ENCODE measurements at places on chromosomes 16 and 17. TPM values are rescaled to one million over a fixed set of nuclear protein-coding genes. Genes with fewer than 3 reads are reported as not detected.
A peak's percentile ranks its signal among the peaks of the same experiment; 100 is the strongest.

GRCh38 chr17:7809086-7809790 is 24.8 kb upstream of the KDM6B start:
- peaks cover 3% of the 10 kb centered on the region for H3K27me3 ChIP-seq
- no peak overlapping the region for H3K4me3 ChIP-seq
- H3K4me1 ChIP-seq: no peaks in the 10 kb centered on the region
- H3K27ac ChIP-seq: no peak overlapping the region

DNA sequence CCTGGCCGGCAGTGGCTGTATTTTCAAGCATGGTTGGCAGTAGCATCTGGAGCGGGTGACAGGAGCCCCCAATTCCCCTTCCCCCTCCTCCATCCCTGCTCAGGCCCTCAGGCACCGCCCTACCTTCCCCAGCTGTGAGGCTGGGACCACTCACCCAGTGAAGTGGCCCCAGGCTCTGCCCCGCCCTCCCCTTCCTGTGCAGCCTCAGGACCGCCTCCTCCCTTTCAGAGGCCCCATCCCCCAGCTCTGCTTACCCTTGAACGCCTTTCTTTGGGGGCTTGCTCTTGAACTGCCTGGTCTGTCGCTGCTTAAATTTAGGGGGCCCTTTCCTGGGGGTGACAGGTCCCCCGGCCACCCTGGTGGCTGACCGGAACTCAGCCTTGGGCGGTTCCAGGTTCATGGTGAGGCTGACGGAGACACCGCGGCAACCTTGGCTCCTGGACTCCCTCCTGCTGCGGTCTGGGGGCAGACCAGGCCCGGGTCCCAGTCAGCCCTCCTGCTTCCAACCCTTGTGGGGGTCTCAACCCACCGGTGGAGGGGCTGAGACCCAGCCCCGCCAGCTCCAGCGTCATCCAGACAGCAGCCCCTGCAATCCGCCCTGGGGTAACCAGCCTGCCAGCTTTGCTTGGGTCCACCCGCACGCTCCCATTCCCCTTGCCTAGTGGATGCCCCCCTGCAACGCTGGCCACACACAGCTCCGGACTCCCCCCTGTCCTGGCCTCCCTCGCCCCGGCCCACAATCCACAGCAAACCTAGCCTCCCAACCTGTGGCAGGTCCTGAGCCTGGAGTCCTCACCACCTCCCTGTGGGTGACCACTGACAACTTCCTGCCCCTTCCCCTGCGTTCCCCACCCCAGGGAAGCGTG is 3.2 kb downstream of the PDE6G start:
- peaks cover 19% of the 10 kb centered on the region for H3K4me1 ChIP-seq
- H3K27ac ChIP-seq: no peak overlapping the region
- H3K4me3 ChIP-seq: no peak overlapping the region

DNA sequence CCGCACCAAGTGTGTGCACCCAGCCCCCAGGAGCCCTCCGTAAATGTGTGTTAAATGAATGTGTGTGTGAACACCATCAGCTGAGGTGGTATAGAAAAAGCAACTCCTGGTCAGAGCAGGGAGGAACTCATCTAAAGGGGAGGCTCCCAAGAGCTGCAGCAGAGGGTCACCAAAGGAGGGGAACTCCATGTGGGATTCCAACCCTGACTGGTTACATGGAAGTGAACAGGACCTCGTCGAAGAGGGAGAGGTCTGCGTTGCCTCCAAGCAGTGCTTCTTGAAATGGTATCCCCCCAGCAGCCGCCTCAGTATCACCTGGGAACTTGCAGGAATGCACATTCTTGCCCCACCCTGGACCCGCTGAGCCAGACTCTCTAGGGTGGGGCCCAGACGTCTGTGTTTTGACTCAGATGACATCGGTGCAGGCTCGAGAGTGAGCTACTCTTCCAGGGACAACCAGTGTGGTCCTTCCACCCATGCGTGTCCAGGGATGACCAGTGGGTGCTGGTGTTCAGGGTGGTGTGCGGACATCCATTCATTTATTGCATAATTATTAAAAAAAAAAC is 30.8 kb downstream of the ADCY9 start:
- no peak overlapping the region for H3K4me3 ChIP-seq
- no peak for DNase-seq
- no peaks in the 10 kb centered on the region for H3K27me3 ChIP-seq
- H3K27ac ChIP-seq: no peak overlapping the region
- peaks cover 32% of the 10 kb centered on the region for H3K4me1 ChIP-seq

- H3K27me3 ChIP-seq: no peaks in the 10 kb centered on the region
- peak; percentile 86 for DNase-seq
- H3K4me1 ChIP-seq: peaks cover 5% of the 10 kb centered on the region
- H3K4me3 ChIP-seq: no peak within 1 kb of the TSS
- no peaks in the 10 kb centered on the region for H3K36me3 ChIP-seq
Observed at GRCh38 chr17:35063514-35064223, at the start of gene RFFL. Gene RFFL, minus strand, starts transcription at chr17:35063707. Its CDS starts 37,154 bp downstream, at chr17:35026553.

GRCh38 chr17:35936063-35936462 is 5.5 kb upstream of the RDM1 start:
- no peaks in the 10 kb centered on the region for H3K36me3 ChIP-seq
- H3K27ac ChIP-seq: no peak overlapping the region
- no peak for DNase-seq
- peaks cover 12% of the 10 kb centered on the region for H3K4me1 ChIP-seq

DNA sequence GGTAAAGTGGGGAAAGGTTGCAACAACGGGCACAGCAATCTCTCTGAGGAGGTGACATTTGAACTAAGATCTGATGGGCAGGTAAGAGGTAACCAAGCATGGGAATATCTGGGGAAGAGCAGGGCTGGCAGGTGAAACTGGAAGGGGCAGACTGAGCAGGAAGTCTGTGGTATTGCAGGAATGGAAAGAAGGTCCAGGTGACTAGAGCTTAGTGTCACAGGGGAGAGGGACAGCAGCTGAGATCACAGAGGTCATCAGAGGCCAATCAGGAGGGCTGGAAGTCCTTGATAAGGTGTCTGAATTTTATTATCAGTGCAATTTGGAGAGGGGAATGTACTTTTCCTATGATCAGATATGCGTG is 73.3 kb upstream of the DHX40 start:
- DNase-seq: no peak
- H3K36me3 ChIP-seq: no peaks in the 10 kb centered on the region
- no peaks in the 10 kb centered on the region for H3K27me3 ChIP-seq
- H3K27ac ChIP-seq: no peak overlapping the region
- no peak overlapping the region for H3K4me3 ChIP-seq

GRCh38 chr16:27892879-27893278 is 170.6 kb downstream of the GSG1L start:
- no peak overlapping the region for H3K4me3 ChIP-seq
- H3K27ac ChIP-seq: no peak overlapping the region
- peaks cover 2% of the 10 kb centered on the region for H3K27me3 ChIP-seq
- no peaks in the 10 kb centered on the region for H3K36me3 ChIP-seq
- H3K4me1 ChIP-seq: no peaks in the 10 kb centered on the region

DNA sequence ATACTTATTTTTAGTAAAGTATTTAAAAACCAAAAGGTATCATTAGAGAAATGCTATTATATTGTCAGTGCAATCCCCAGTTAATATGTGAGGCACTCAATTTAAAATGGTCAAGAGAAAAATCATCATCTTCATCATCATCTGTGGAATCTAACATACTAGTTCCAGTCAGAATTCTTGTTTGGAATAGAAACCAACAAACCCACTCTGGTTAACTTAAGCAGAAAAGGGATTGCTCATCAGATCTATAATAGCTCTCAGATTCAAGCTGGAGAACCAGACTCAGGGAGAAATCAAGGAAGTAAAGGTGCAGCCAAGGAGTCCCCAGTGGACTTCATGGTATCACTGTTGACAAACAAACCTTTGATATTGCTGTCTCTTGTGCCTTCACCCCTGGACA is 43.7 kb upstream of the KCNJ16 start:
- H3K36me3 ChIP-seq: no peaks in the 10 kb centered on the region
- H3K4me3 ChIP-seq: no peak overlapping the region
- DNase-seq: no peak
- H3K4me1 ChIP-seq: peaks cover 15% of the 10 kb centered on the region
- H3K27me3 ChIP-seq: no peaks in the 10 kb centered on the region

- no peaks in the 10 kb centered on the region for H3K4me1 ChIP-seq
- H3K36me3 ChIP-seq: no peaks in the 10 kb centered on the region
- peaks cover 2% of the 10 kb centered on the region for H3K27me3 ChIP-seq
Observed at GRCh38 chr16:49340466-49340865, 33.1 kb upstream of the C16orf78 start.

GRCh38 chr17:72421128-72422092 is 300.6 kb downstream of the SOX9 start:
- H3K4me3 ChIP-seq: no peak overlapping the region
- peak; percentile 67 for DNase-seq
- peaks cover 30% of the 10 kb centered on the region for H3K4me1 ChIP-seq
- peak overlapping the region; percentile 7 for H3K27ac ChIP-seq

GRCh38 chr16:67257486-67258160 is 8.8 kb downstream of the SLC9A5 start:
- DNase-seq: no peak
- no peaks in the 10 kb centered on the region for H3K27me3 ChIP-seq
- peaks cover 9% of the 10 kb centered on the region for H3K4me1 ChIP-seq
- no peak overlapping the region for H3K27ac ChIP-seq
- H3K4me3 ChIP-seq: no peak overlapping the region
- H3K36me3 ChIP-seq: no peaks in the 10 kb centered on the region

GRCh38 chr16:53334581-53334980 is 99.7 kb upstream of the RBL2 start:
- H3K4me1 ChIP-seq: no peaks in the 10 kb centered on the region
- no peak for DNase-seq
- H3K4me3 ChIP-seq: no peak overlapping the region
- H3K36me3 ChIP-seq: no peaks in the 10 kb centered on the region
- H3K27ac ChIP-seq: no peak overlapping the region

- peaks cover 5% of the 10 kb centered on the region for H3K4me1 ChIP-seq
- H3K4me3 ChIP-seq: no peak overlapping the region
Observed at GRCh38 chr16:27165576-27165975, 37.8 kb upstream of the KDM8 start.

DNA sequence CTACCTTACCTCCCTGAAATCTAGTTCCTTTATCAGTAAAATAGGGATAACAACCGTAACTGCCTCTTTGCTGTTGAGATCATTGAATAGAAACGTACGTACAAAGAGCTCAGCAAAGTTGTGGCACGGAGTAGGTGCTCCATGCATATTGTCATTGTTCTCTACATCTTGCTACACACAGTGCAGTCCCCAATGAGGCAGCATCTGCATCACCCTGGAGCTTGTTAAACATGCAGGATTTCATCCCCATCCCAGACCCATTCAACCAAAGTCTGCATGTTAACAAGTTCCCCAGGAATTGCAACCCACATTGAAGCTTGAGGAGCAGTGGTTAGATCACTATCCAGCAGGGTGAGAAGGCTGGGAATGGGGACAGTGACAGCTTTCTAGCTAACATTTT is 33.7 kb upstream of the CCL2 start:
- H3K36me3 ChIP-seq: no peaks in the 10 kb centered on the region
- H3K4me1 ChIP-seq: peaks cover 2% of the 10 kb centered on the region
- no peak overlapping the region for H3K4me3 ChIP-seq
- no peaks in the 10 kb centered on the region for H3K27me3 ChIP-seq
- no peak overlapping the region for H3K27ac ChIP-seq

DNA sequence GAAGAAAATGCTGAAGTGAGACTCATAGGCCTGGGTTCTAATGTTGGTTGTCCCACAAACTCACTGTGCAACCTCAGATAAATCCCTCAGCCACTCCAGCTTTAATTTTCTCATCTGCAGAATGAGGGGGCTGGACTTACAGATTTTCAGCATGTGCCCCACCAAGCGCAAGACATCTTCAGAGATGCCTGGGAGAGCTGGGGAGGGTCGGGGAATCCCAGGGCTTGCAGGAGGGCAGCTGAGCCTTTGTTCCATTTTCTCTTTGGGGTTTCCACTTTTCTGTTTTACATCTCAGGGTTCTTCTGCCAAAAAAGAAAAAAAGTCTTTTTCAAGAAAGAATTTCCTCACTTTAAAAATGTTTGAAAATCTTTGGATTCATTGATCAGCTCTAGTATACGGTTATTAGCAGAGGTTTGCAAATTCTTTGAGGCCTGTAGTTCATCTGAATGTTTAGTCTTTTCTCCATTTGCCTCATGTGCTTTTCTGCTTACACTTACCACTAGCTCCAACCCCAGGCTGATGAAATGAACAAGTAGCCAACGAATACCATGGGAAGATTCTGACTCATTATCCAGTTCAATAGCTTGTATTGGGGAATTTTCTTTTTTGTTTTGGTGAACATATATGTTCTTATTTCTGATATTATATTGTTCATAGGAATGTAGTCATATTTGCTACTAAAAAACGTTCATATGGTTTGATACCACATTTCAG is 56.4 kb downstream of the CHD9 start:
- H3K4me1 ChIP-seq: peaks cover 3% of the 10 kb centered on the region
- no peak for DNase-seq
- H3K36me3 ChIP-seq: no peaks in the 10 kb centered on the region
- no peak overlapping the region for H3K27ac ChIP-seq
- no peaks in the 10 kb centered on the region for H3K27me3 ChIP-seq

- no peak overlapping the region for H3K27ac ChIP-seq
- no peaks in the 10 kb centered on the region for H3K36me3 ChIP-seq
- H3K4me3 ChIP-seq: no peak overlapping the region
- H3K4me1 ChIP-seq: peaks cover 6% of the 10 kb centered on the region
- DNase-seq: no peak
- H3K27me3 ChIP-seq: peaks cover 34% of the 10 kb centered on the region
Observed at GRCh38 chr17:79626156-79626890, 15.5 kb upstream of the RBFOX3 start.

- peaks cover 8% of the 10 kb centered on the region for H3K36me3 ChIP-seq
- peaks cover 8% of the 10 kb centered on the region for H3K4me1 ChIP-seq
- no peaks in the 10 kb centered on the region for H3K27me3 ChIP-seq
- no peak for DNase-seq
Observed at GRCh38 chr17:75069783-75070182, 18.0 kb upstream of the SLC16A5 start.

DNA sequence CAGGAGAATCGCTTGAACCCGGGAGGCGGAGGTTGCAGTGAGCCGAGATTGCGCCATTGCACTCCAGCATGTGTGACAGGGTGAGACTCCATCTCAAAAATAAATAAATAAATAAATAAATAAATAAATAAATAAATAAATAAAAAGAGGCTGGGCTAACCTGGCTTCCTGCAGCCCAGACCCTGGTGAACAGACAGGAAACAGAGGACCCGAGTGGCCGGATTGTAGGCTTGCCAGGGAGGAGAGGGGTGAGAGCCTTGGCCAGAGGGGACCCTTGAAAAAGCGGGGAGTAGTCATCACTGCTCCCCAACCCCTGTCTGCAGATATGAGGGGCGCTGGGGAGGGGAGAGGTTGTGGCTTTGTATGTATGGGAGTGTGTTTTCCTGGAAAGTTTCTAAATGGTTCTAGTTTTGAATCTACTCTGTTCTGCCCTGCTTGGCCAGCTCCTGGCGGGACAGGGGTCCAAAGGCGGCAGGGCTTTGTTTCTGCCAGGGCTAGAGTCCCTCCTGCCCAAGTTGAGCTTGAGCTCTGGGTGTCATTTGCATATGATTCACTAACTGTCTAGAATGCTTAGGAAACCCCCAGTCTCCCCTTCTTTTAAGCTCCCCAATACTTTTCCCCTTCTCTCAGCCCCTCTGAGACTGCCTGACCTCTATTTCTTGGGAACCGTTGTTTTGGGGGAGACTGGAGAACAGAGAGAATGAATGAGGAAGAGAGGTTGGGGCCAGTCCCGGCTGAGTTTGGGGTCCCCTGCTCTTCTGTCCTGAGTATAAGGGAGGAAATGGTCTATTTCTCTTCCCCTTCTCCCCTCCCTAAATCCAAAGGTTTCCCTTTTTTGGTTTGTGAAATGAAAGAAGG is 16.4 kb downstream of the RARA start:
- peak overlapping the region; percentile 93 for H3K27ac ChIP-seq
- no peak overlapping the region for H3K4me3 ChIP-seq
- peaks cover 5% of the 10 kb centered on the region for H3K36me3 ChIP-seq
- no peak for DNase-seq
- H3K27me3 ChIP-seq: no peaks in the 10 kb centered on the region
- H3K4me1 ChIP-seq: peaks cover 92% of the 10 kb centered on the region

The FADS6 gene
- not detected for total RNA-seq

The CNGB1 gene
- 0.04 TPM for total RNA-seq

The CDC6 gene
- total RNA-seq: 8.2 TPM

The ADAD2 gene
- total RNA-seq: 0.40 TPM

The CPNE7 gene
- 0.09 TPM for total RNA-seq
